Small intestine (tissue), 16 donors: ENCODE measurements at places on chromosomes 6 and 20.

GRCh38 chr6:14151773-14152172, 34.2 kb downstream of the CD83 start:
- no peak for DNase-seq

DNA sequence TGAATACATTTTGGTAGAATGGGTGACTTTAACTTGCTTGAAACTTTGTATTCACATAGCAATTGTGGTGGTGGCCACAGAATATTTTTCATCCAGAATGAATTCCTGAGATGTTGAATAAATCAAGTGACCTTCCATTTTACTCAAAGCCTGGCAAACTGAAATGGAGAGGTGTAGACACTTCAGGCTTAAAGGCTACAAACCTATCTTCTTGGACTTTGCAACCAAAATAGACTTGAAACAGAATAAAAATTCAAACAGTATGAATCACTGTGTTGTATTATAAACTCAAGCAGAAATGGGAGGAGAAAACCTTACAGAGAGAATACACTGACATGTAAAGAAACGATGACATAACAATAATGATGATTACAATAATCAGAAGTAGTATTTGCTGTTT, 371.6 kb downstream of the BCKDHB start:
- DNase-seq, result peak; percentile 55

GRCh38 chr6:18433059-18433458, 45.9 kb downstream of the RNF144B start:
- no peak for DNase-seq

DNA sequence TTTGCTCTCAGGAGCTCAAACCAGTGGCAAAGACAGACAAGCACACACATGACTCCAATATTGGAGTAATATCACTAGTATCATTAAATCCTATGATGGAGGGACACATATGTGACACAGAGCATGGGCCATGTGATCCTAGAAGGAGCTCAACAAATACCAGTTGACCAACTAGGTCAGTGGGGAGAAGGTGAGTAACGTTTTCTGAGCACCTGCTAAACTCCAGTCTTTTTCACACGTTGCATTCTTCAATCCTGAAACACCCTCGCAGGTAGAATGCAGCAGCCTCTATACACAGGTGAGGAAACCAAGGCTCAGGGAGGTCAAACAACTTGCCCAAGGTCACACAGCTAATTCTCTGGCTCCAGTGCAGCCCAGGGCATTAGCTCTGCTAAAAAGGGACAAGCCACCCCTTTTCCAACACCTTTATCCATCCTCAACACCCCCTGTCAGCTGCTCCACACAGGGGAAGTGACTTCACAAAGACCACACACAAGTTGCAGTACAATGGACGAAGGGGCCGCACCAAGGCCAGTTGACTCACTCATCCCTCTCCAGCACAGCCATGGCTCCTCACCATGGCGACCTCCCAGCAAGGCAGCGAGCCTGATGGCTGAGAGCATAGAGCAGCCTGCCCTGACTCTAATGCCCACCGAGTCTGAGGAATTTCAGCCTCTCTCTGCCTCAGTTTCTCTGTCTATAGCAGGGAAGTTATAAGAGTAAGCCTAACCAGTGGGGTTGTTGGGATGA, 4.4 kb downstream of the CAPN11 start:
- no peak for DNase-seq

DNA sequence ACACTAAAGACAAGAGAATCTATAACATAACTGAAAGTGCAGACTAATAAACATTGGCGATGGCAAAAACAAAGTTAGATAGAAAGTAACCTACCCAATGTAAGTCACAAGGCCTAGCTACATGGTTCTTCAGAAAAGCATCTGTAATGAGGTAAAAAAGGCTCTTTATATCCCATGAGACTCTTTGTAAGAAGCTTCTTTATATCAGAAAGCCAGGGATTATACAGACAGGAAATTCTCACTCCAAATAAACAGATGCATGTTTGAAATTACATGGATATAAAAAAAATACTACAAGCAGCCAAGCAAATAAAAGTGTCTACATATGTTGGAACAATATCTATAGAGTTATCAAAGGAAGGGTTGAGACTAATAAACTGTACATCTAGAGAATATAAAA, 284.9 kb upstream of the NRSN1 start:
- no peak for DNase-seq

DNA sequence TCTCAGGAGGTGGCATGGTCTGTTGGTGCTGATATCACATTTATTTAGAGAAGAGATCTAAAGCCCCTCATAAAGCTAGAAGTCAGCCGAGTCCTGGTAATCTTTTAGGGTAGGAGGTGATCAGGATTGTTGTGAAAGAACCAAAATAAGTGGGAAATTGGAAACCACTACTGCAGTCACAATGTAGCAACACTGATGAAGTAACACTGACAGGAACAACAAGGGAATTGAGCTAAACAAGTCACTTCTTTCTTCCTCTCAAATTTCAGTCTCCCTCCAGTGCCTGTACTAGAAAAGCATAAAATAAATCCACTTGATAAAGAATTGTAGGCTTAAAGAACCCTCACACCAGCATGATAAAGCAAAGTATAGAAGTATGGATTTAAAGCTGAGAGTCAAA, 1509.0 kb downstream of the GRIK2 start:
- DNase-seq, result no peak

- no peak for DNase-seq
Observed at GRCh38 chr20:7596541-7596940, 343.7 kb downstream of the HAO1 start.

- peak; percentile 75 for DNase-seq
Observed at GRCh38 chr6:79687759-79688158, 56.6 kb downstream of the SH3BGRL2 start.

GRCh38 chr6:41072836-41073202, at the start of gene NFYA:
Gene NFYA (plus strand): TSS chr6:41072974. CDS start chr6:41079090, 6,116 bp downstream.
- no peak for DNase-seq

DNA sequence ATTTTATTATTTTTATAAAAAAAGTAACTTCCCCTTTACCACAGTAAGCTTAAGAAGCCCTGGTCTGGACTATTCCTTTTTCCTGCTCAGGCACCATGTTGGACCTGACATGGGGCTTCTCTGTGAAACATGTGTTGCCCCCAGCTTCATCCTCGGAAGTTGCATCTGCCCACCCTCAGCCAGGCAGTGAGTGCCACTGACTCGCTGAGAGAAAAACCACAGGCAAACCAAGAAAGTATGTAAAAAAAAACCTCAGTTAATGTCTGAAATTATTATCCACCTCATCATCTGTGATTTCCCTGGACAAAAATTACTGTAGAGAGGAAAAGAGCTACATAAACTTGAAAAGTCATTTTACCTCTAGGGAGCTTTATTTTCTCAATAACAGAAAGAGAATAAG, 109.9 kb upstream of the MCHR2 start:
- no peak for DNase-seq

- no peak for DNase-seq
Observed at GRCh38 chr20:57857969-57858368, 148.2 kb upstream of the PMEPA1 start.
